ENCODE measurements at places on chromosomes 1 and 21.

DNA sequence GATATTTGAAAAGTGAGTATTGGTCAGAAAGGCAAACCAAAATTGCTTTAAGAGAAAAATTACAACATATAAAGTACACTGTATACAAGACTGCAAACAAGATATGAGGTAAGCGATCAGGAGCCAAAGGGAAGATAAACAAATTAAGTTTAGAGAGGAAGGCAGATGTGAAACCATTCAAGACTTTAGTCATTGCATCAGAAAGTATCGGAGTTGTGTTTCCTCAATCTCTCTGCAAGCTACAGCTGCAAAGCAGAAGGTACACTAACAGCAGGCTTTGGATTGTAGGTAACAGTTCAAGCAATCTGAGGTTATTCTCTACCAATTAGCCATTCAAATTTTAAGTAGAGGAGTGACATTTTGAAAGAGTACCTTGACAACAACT, 21.3 kb upstream of the TLCD4 start:
- DNase-seq: no peak

DNA sequence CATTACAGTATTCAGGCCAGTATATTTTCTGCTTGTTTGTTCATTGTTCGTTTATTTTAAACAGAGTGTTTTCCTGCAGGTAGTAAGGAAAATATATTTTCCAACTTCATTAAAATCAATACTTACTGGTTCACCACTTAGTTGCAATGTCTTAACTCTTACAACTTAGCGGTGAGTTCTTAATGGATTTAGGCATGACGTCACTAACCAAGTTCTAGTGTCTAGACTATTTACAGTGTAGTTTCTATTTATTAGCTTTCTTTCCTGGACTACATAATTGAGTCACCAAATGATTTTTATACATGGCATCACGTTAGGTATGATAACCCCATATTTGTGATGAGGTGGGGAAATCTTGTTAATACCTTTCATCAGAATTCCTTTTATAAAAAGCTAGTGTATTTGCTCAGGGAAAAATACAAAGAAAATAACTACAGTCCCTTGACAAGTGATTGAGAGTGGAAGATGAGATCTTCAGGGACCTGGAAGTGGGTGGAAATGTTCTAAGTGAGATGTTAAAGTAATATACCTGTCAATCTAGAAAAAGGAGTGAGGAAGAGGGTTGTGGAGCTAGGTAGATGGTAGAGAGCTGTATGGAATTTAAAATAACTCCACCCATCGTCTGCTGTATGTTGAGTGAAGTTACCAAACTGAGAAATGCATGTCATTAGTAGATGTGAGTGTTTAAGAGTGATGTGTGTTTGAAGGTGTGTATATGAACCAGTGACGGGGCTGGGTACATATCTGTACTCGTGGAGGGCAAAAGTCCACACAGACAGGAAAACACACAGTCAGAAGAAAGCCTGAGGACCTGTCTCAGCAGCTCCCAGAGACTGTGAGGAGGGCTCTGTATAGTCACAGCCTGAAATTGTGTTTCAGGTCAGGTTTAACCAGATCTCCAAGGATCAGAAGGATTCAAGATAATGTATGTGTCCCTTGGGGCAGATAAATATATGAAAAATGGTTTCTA, 197.6 kb upstream of the ADAMTS5 start:
- no peak for DNase-seq

GRCh38 chr1:40076895-40077312, 20.1 kb downstream of the PPT1 start:
- no peak for DNase-seq

- DNase-seq: no peak
Measured at GRCh38 chr1:192263436-192263835, 53.4 kb upstream of the RGS21 start.

DNA sequence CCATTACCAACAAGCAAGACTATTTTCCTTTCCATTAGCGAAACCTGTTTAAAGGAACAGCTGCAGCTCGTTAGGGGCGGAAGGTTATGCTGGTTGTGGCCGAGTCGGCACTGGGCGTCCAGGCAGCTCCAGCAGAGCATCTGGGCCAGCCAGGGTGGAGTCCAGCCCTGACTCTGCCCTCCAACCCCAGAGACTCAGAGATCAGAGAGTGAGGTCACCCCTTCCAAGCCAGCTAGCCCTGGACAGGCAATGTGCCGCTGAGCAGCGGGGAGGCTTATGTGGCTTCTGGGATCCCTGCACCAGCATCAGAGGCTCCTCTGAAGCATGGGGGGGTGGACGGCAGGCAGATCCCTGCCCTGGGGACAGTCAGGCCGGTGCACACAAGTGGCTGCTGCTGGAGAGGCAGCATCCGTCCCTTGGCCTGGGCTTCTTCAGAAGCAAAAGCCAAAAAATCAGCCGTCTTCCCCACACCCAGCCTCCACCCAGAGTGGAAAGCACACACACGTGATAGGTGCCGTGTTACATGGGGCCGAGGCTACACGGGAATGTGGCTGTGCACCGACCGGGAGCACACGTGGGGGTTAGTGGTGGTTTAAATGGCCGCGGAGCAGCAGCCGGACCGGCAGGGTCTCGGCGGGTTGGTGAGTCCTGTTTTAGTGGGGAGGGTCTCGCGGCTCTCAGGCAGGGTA, 30.1 kb downstream of the SLC66A1 start:
- DNase-seq: no peak

- no peak for DNase-seq
Measured at GRCh38 chr1:24047110-24047477, 64.8 kb downstream of the MYOM3 start.

GRCh38 chr1:10664251-10664650, 132.2 kb downstream of the CASZ1 start:
- DNase-seq: no peak

DNA sequence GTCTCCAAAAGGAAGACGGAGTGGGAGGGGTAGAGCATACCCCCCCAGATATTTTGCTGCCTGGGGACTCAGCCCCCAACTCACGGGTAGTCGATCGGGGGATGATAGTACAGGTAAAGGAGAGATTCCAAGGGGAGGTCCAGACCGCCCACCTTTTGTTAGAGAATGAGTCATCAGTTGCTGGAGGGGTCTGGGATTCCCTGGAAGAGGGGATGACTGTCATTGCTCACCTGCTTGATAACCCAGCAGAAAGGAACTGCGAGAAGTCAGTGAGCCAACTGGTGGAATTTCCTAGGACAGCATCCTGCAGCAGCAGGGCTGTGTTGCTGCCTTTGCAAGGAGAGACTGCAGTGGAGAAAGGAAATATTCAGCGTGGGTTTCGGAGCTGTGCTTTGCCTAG, 64.4 kb downstream of the MACF1 start:
- DNase-seq: no peak

DNA sequence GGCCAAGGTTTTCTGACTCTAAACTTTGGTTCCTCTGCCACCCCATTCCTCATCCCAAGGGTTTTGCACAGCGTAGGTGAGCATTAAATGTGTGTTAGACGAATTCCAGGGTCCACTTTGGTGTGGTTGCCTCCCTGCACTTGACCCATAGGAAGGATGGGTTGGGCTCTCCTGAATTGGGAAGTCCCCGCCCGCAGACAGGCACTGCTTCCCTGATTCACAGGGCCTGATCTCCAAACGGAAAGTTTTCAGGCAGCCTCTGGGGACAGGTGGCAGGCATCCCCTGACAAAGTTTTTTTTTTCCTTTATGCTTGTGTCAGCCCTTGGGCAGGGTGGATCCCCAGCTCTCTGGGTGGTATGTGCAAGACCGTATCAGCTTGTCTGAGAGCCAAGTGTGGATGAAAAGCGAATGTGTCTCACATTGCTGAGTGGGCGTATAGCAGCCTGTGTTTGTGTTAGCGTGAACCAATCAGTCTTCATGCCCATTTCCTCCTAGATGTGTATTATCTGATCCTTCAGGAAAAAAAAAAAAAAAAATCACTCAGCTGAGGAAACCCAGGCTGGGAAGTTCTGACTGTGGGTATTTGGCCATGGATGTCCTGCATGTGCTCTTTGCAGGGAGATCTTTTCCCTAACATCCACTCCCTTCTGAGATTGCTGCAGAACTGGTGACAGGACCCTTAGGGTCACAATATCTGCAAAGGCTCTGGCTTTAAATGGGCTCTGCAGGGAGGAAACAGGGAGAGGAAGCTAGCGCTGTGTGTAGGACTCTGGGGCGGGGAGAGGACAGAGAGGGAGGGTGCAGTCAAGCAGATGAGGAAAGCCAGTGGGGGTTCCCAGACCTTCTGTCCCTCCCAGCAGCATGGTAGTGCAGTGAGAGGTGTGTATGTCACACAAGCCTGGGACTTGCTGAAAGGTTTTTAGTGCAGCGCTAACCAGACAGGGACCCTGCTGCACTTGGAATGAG, 42.2 kb upstream of the TRABD2B start:
- no peak for DNase-seq

- no peak for DNase-seq
Measured at GRCh38 chr1:176691251-176692228, 228.6 kb downstream of the PAPPA2 start.

DNA sequence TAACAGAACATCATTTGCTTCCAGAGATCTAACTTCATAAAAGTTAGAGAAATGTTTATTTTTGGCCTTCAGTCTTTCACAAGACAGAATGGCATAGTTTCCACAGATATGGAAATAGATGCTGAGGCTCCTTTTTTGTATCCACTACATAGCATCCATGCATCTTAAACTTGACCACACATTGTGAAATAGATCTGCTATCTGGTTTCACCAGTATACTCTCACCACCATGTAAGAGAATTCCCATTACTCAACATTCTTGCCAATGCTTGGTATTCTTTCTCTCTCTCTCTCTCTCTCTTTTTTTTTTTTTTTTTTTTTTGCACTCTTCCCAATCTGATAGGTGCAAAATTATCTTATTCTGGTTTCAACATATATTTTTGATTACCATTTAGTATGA, 52.1 kb upstream of the PRMT6 start:
- DNase-seq: no peak

DNA sequence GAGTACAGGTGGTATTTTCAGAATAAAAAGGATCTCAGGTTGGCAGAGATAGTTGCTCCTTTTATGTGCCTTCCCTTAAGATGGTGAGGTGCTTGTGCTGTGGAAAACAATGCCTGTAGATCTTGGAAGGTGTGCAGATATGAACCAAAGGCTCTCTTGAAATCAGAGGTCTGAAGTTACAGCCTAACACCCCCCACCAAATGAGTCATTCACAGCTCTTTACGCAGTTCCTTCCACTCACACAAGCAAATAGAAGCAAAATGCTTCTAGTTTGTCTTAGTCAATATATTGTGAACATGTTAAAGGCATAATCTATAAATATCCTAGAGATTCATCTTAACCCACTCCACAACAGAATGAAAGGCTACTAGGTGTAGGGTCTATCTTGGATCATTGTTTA, 128.9 kb upstream of the NR5A2 start:
- DNase-seq: no peak

- DNase-seq: peak; percentile 35
Measured at GRCh38 chr1:146036965-146037646, 15.6 kb upstream of the HJV start.

DNA sequence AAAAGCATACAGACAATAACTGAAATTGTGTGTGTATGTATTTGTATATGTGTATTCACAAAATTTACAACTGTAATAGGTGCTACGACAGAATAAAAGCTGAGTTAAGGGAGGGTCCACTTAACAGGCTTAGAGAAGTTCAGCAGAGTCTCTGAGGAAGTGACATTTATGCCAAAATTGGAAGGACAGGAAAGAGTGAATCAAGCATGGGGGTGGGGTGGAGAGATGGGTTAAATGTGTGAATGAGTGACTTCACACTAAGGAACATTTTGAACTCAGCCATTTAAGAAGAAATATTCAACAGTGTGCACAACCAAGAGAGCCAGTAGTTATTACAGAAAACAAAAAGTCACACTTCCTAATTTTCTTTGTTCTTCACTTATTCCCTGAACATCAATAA, 53.8 kb upstream of the RGS1 start:
- no peak for DNase-seq
